Activated B cell treated with CpG ODN at 0.5 μM for 24 hours (primary cell): ENCODE measurements at places on chromosomes 5 and 9. TPM values are rescaled to one million over a fixed set of nuclear protein-coding genes. Genes with fewer than 3 reads are reported as not detected.

Gene ZNF483
- 1.4 and 2.7 TPM in 2 replicates for total RNA-seq

Gene C9orf50
- total RNA-seq: not detected in 2 replicates

Gene SPATA24
- total RNA-seq: 6.4 and 9.3 TPM in 2 replicates

Gene ASPN
- total RNA-seq: not detected in 2 replicates

GRCh38 chr5:107377277-107377609, 293.5 kb downstream of the EFNA5 start:
- no peaks in the 10 kb centered on the region for H3K27me3 ChIP-seq
- H3K36me3 ChIP-seq: no peaks in the 10 kb centered on the region
- H3K27ac ChIP-seq: no peak overlapping the region
- H3K4me1 ChIP-seq: peaks cover 10% of the 10 kb centered on the region
- no peak for DNase-seq
